ENCODE measurements at places on chromosomes 13 and 19.
A peak's percentile ranks its signal among the peaks of the same experiment; 100 is the strongest.

- DNase-seq: no peak
These were observed 5.1 kb downstream of the OR10H1 start for GRCh38 chr19:15810335-15810734.

- peak; percentile 10 for DNase-seq
These were observed 872 bp downstream of the HOMER3 start for GRCh38 chr19:18939922-18940768.

DNA sequence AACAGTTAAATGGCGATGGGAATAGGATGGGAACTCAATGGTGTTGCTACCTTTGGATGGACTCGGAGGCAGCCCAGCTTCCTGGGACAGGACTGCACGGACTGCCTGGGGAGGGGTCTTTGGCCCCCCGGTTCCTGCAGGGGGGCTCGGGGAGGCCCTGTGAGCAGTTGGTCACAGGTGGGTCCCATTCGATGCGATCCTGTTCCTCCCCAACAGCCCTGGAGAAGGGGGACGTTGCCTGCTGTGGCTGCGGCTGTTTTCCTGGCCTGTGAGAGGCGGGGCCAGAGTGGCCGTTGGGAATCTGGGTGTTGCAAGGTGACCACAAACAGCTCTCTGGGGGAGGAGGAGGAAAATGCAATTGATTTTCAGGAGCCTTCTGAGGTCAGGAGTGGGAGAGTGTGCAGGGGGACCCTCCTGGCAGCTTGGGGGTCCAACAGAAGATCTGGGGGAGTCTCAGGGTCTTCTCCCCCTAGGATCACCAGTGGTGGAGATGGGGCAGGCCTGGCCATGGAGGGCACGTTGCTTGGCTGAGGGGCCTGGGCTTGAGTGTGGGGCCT, 1.9 kb upstream of the PLPPR3 start:
- DNase-seq: no peak

DNA sequence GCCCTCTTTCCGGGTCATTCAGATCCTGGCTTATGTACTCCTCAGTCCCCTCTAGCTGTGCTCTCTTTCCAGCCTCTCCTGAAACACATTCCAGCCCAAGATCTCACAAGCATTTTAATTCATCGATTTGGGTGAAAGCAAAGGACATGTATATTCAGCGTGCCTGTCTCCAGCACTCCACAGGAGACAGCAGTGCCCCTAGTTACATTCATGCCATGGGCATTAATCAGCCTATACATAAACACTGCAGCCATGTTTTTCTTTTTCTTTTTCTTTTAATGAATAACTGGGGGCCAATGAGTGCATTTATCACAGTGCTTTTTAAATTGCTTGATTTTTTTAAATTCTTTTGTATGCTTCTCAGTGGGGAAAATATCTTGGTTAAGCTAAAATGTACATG, 199.1 kb downstream of the DCT start:
- no peak for DNase-seq

DNA sequence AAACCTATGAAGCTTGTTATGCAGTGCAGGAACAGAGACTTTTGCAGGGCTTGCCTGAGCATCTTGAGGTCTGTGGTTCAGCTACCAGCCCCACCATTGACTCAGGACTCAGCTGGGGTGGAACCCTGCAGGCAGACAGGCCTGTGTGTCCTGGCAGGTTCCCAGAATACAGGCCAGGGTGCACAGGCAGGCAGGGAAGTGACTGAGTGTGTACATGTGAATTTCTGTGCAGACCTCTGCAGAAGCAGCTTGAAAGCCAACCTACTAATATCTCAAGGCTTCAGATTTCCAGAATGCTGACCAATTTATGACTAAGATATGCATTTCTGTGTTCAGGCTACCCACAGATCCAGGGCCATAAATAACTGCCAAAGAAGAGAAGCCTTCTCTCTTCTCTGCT, 254.4 kb downstream of the DLEU7 start:
- DNase-seq: no peak

GRCh38 chr13:88459331-88459730, 788.2 kb downstream of the SLITRK5 start:
- no peak for DNase-seq

- no peak for DNase-seq
These were observed 3.0 kb downstream of the PCID2 start for GRCh38 chr13:113205428-113205931.

DNA sequence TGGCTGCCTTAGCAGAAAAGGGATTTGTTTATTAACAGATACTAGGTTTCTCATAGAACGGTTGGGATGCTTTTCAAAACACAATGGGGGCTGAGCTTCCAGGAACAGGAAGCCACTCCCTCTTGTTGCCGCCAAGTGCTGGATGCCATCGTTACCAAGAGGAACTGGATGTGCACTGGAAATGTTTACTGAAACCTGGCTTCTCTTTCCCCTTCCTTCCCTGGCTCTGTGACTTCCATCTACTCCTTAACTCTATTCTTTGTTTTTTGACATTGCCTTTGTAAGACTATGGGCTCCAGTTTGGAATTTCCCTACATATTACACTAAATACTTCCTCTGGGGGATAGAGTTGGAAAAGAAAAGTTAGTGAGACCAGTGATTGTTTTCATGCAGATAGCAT, 11.7 kb upstream of the KL start:
- no peak for DNase-seq

- DNase-seq: peak; percentile 74
These were observed at the start of gene PPP5C for GRCh38 chr19:46346821-46347571. Gene PPP5C (plus strand): TSS chr19:46347087. CDS start chr19:46347097, 10 bp downstream.

DNA sequence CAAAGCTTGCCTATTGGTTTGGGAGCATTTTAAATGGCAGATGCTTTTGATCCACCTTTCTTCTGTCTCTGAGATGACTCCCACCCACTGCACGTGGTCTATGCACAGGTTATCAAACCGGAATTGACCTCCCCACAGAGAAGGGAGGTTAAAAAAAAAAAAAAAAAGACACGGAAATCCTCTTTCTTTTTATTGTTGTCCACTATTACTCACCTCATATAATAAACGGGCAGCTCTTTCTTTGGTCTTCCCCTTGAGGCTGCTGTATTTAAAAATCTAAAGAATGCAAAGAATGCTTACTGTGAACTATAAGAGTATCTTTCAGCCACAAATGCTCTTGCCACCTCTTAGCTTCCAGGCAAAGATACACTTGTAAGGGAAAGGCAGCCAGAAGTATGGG, 329.7 kb downstream of the NDFIP2 start:
- no peak for DNase-seq

- DNase-seq: no peak
These were observed 3.7 kb upstream of the BAX start for GRCh38 chr19:48950830-48951519.

DNA sequence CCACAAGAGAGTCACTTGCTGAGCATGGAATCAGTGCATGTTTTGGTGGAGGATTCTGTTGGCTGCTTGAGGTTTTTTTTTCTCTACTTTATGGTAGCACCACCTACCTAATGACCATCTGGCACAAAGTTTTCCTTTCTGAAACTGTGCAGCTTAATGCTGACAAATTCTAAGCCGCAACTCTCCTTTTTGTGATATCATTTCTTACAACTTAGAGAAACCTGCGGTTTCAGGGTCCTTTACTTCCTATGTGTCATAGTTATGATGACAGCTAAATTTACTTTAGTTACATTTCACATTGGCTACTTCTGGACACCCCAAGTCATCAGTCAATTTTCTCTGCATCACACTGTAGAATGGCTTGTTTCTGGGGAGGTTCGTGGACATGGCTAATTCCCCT, 115.4 kb upstream of the TMTC4 start:
- DNase-seq: no peak

DNA sequence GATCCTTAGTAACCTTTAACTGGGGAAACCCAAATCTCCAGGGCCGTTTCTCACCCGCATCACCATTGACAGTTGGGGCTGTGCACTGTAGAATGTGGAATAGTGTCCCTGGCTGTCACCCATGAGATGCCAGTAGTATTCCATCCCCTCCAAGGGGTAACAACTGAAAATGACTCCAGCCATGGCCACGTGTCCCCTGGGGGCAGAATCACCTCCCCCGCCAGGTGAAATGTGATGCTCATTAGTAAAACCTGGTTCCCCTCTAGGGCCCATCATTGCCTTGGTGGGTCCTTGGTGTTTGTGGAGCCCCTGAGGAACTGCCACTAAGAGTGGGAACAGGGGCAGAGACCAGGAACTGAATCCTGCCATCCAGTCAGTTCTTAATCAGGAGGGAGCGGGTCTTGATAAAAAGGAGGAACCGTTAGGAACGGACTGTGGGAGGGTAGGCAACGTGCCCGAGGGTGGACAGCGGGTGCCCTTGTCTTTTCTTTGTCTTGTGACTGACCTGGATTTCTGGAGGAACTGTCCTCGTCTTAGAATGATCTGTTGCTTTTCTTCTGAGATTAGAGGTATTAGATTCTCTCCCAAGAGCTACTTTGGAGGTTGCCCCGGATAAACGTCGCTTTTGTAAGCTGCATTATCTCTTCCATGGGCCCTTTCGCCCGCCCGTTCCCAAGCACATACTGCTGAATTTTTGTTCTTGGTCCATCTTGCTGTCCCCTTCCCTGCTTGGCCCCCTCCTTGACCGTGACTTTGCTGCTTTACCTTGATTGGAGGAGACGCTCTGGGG, 3.5 kb downstream of the MYO9B start:
- DNase-seq: no peak

DNA sequence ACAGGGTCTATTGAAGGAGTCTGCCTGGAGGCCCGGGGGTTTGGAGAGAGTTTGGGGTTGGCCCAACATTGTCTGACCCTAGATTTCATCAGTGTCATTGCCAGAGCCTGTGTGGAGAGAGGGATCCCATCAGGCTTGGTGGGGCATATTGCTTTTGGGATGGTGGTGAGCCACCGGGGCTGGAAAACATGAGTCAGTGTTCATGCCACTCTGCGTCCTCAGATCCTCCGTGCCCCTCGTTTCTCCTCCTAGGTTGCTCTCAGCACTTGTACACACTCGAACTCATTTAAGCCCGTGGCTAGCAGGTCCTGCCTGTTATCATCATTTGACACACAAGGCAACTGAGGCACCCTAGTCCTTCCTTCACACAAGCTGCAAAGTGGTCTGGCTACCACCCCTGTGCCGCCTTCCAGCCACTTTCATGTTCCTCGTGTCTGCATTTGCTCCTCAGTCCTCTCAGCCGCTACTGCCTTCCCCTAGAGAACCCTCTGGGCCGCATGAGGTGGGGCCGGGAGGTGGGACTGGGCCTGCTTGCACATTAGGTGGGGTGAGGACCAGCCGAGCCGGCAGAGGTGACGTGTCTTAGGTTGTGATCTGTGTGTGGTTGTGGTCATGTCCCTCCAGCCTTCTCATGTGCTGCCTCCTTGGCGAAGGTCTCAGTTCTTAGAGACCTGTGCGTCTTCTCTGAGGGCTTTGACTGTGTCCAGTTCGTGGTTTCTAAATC, 3.6 kb downstream of the NACC1 start:
- DNase-seq: no peak

GRCh38 chr19:45768655-45768983, 433 bp downstream of the SIX5 start:
- no peak for DNase-seq

DNA sequence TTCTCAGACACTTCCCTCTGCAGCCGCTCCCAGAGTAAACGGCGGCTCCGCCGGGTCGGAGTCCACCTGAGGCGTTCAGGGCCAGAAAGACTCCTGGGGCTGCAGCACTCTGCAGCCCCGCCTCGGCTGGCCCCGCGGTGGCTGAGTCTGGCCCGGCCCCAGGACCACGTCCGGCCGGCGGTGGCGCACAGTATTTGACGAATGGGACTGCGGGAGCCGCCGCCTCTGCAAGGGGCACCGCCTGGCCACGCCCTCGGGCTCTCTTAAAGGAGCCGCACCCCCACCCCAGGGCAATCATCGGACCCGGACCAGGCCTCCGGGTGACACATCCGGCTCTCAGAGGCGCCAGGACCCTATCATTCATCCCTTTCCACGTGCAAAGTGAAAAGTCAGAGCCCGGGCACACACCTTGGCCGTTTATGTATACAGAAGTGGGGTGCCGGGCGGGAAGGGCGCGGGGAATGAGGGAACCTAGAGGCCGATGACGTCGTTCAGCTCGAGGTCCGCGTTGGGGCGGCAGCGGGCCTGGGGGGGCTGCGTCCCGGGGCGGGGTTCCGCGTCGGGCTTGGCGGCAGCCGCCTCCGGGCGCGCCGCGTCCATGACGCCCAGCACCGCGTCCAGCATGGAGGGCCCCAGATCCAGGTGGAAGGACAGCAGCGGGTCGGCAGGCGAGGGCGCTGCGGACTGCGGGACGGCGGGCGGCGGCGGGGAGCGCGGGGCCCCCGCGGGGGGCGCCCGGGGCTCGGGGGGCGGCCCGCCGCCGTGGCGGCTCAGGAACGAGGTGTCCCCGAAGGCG, 1.2 kb upstream of the LENG9 start:
- peak; percentile 61 for DNase-seq

DNA sequence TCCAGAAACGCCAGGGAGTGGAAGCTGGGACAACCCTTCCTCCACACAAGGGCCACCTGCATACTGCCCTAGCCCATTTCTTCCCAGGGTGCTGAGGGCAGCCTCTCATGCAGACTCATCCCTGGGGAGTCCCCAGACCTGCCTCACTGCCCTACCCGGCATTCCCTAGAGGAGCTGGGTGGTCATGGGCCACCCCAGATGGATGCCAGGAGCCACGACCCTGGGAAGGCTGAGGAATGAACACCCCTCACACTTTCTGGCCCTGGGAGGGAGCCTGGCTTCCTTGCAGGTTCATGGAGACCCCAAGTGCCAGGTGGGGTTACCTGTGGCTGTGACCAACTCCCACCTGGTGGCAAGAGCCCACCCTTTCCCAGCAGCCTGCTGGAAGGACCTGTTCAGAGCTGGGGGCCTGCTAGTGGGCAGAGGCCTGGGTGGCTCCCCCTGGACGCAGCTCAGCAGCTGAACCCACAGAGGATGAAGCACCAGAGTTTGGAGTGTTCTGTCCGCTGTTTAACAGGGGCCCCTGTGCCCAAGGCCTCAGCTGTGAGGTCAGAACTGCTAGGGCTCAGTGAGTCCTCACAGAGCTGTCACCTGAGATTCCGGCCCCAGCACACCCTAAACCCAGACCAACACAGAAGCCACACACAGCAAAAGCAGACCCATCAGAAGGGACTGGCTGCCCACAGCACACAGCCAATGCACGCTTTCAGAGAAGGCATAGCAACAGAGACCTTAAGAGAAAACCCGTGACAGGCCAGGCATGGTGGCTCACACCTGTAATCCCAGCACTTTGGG, 6.6 kb downstream of the ACP4 start:
- no peak for DNase-seq

DNA sequence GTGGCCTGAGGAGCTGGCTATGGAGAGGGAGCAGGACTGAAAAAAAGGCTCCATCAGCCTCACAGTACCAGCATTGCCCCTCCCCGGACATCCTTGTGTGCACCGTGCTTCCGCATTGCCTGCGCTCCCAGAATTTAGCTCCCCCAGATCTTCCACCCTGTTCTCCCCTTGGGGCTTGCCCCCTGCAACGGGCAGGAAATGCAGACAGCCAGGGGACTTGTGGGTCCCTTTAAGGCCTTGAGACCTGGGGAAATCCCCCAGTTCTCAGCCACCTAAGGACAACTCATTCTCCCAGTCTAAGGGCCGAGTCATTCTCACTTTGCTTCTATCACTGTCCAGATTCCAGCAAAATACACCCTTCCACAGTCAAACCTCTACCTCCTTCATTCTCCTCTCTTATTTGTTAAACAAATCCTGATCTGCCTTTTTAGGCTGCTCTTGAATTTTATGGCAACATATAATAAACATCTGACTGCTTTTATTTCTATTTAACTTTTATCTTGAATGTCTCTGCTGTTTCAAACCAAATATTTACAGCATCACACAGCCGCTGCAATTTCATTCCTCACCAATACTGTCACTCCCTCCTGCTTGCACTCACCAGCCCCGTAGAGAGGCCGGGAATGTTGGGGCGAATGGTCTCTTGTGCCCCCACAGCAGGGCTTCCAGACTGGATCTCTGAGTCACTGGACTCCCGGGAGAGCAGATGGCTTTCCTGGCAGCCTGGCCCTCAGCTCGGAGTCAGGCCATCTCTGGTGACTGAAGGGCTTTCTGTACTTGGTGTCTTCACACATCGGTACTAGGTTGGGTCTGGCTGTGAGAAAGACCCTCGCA, 221.9 kb downstream of the TSHZ3 start:
- peak; percentile 8 for DNase-seq
